ENCODE measurements at places on chromosomes 3 and 15. TPM values are rescaled to one million over a fixed set of nuclear protein-coding genes. Genes with fewer than 3 reads are reported as not detected.

The CFAP20DC gene
- total RNA-seq = 0.10 TPM

The GOLGA6D gene
- not detected for total RNA-seq

The PCBP4 gene
- total RNA-seq = 5.6 TPM

The KBTBD13 gene
- under 0.01 TPM for total RNA-seq

The TEX55 gene
- not detected for total RNA-seq

The IL16 gene
- 89.8 TPM for total RNA-seq

The TSPAN3 gene
- total RNA-seq = 39.9 TPM

The TRIM69 gene
- total RNA-seq = 7.5 TPM

The PAQR5 gene
- under 0.01 TPM for total RNA-seq

The SIDT1 gene
- total RNA-seq = 38.5 TPM

The FBLN2 gene
- 0.73 TPM for total RNA-seq

The TLNRD1 gene
- 21.3 TPM for total RNA-seq

The SLC2A2 gene
- not detected for total RNA-seq

The RTP1 gene
- total RNA-seq = not detected

The FRMD5 gene
- not detected for total RNA-seq

The FBXW12 gene
- total RNA-seq = not detected

The NEK4 gene
- total RNA-seq = 12.3 TPM

The GCNT3 gene
- total RNA-seq = not detected

The PIERCE2 gene
- total RNA-seq = 0.31 TPM

The RASL12 gene
- total RNA-seq = not detected

The MITF gene
- 2.1 TPM for total RNA-seq

The FANCD2OS gene
- total RNA-seq = not detected

The MORC1 gene
- 0.84 TPM for total RNA-seq

The CPLX3 gene
- not detected for total RNA-seq

The WDR93 gene
- total RNA-seq = not detected

The DAZL gene
- 0.10 TPM for total RNA-seq

The CHL1 gene
- total RNA-seq = 1.8 TPM

The HYKK gene
- total RNA-seq = 0.94 TPM

The ACP3 gene
- total RNA-seq = 18.1 TPM

All from mononuclear cell (primary cell).